ENCODE measurements at places on chromosomes 12 and 14. TPM values are rescaled to one million over a fixed set of nuclear protein-coding genes. Genes with fewer than 3 reads are reported as not detected.

Gene MYF6
- 0.39 TPM for polyA plus RNA-seq

Gene ADGRD1
- polyA plus RNA-seq = 1.1 TPM

- H3K36me3 ChIP-seq = no peaks in the 10 kb centered on the region
- no peak overlapping the region for H3K27ac ChIP-seq
- no peak overlapping the region for H3K4me3 ChIP-seq
- H3K4me1 ChIP-seq = no peaks in the 10 kb centered on the region
- no peak for DNase-seq
- H3K27me3 ChIP-seq = no peaks in the 10 kb centered on the region
These were observed 188.3 kb downstream of the CAPZA3 start for GRCh38 chr12:18926188-18926587.

GRCh38 chr14:57937676-57938075 is 71.8 kb upstream of the SLC35F4 start:
- H3K4me1 ChIP-seq = no peaks in the 10 kb centered on the region
- no peak overlapping the region for H3K27ac ChIP-seq
- H3K36me3 ChIP-seq = no peaks in the 10 kb centered on the region
- no peak overlapping the region for H3K4me3 ChIP-seq
- no peaks in the 10 kb centered on the region for H3K27me3 ChIP-seq
- no peak for DNase-seq

- DNase-seq = peak; percentile 43
- peaks cover 39% of the 10 kb centered on the region for H3K27me3 ChIP-seq
- H3K36me3 ChIP-seq = no peaks in the 10 kb centered on the region
These were observed 18.7 kb upstream of the KIF26A start for GRCh38 chr14:104119488-104120251.

- H3K36me3 ChIP-seq = no peaks in the 10 kb centered on the region
- H3K27ac ChIP-seq = no peak overlapping the region
- H3K27me3 ChIP-seq = no peaks in the 10 kb centered on the region
- H3K4me3 ChIP-seq = no peak overlapping the region
- no peak for DNase-seq
These were observed 806.3 kb downstream of the DIO2 start for GRCh38 chr14:79404874-79405511.

DNA sequence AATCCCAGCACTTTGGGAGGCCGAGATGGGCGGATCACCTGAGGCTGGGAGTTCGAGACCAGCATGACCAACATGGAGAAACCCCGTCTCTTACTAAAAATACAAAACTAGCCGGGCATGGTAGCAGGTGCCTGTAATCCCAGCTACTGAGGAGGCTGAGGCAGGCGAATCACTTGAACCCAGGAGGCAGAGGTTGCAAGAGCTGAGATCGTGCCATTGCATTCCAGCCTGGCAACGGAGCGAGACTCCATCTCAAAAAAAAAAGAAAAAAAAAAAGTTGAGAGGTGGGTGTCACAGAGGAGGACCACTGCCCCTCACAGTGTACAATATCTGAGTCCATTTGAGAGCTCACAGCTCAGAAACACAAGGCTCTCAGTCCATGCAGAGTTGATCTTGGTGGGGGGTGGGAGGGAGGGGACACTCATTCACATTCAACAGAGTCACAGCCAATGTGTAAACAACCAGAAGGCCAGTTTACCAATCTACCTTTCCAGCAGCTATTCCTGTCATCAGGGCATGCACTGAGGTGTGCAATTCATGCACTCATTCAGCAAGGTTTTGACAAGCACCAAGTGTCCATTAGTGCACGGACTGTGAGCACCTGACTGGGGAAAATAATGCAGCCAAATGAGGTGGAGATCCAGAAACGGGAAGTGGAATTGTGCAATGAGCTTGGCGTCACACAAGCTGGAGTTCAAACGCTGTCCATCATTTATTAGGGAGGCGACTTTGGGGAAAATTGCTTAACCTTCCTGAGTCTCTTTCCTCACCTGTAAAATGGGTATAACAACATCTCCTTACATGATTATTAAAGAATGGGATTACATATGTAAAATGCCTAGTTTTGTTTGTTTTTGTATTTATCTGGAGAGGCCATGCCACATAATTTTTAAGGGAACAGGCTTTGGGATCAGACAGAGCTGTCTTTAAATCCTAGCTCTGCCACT is 4.4 kb upstream of the EIF5 start:
- no peaks in the 10 kb centered on the region for H3K4me1 ChIP-seq
- H3K4me3 ChIP-seq = no peak overlapping the region
- H3K36me3 ChIP-seq = no peaks in the 10 kb centered on the region
- 0 out of 2 replicates have a peak overlapping the region, but pooled peaks have one; percentile 45 for H3K27ac ChIP-seq
- no peaks in the 10 kb centered on the region for H3K27me3 ChIP-seq
- DNase-seq = no peak

Data from H1 (cell line).